Pancreas (tissue), 10 donors: ENCODE measurements at places on chromosomes 5 and 9.

- H3K4me1 ChIP-seq: no peaks in the 10 kb centered on the region
- H3K27me3 ChIP-seq: no peaks in the 10 kb centered on the region
- no peak overlapping the region for H3K27ac ChIP-seq
- no peak for DNase-seq
- no peak overlapping the region for H3K4me3 ChIP-seq
These were observed 44.0 kb downstream of the ECPAS start for GRCh38 chr9:111440226-111440625.

GRCh38 chr9:13113216-13113615 is 166.3 kb downstream of the MPDZ start:
- H3K4me3 ChIP-seq: no peak overlapping the region
- no peaks in the 10 kb centered on the region for H3K36me3 ChIP-seq
- H3K27ac ChIP-seq: no peak overlapping the region
- no peaks in the 10 kb centered on the region for H3K27me3 ChIP-seq

GRCh38 chr9:107883496-107884124 is 394.0 kb upstream of the KLF4 start:
- no peak overlapping the region for H3K4me3 ChIP-seq
- no peak overlapping the region for H3K27ac ChIP-seq
- no peak for DNase-seq
- no peaks in the 10 kb centered on the region for H3K36me3 ChIP-seq
- H3K4me1 ChIP-seq: no peaks in the 10 kb centered on the region

- no peaks in the 10 kb centered on the region for H3K36me3 ChIP-seq
- peak; percentile 55 for DNase-seq
- H3K4me1 ChIP-seq: no peaks in the 10 kb centered on the region
These were observed 483 bp downstream of the FBXL7 start for GRCh38 chr5:15500325-15501001.

- no peak overlapping the region for H3K27ac ChIP-seq
- DNase-seq: no peak
- no peaks in the 10 kb centered on the region for H3K27me3 ChIP-seq
- H3K4me1 ChIP-seq: no peaks in the 10 kb centered on the region
- H3K4me3 ChIP-seq: no peak overlapping the region
These were observed 149.1 kb downstream of the ATP10B start for GRCh38 chr5:160702934-160703333.

DNA sequence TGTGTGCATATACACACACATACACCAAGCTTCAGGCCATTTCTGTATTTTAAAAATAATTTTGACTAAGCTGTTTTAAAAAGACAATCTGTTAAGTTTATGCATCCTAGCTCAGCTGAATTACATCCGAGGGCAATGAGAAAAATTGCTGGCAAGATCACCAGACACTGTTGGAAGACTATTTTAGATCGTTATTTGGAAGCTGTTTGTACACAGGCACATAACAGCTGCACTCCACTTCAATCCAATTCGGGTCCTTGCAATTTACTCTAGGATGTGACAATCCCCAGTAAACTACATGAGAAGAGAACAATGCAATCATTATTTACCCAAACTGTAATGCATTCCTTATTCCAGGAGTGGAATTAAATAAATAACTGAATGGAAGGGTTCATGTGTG is 79.3 kb upstream of the RASA1 start:
- H3K36me3 ChIP-seq: no peaks in the 10 kb centered on the region
- no peak for DNase-seq
- no peak overlapping the region for H3K4me3 ChIP-seq
- no peaks in the 10 kb centered on the region for H3K27me3 ChIP-seq

- H3K27ac ChIP-seq: no peak overlapping the region
- no peaks in the 10 kb centered on the region for H3K27me3 ChIP-seq
- DNase-seq: no peak
- H3K4me1 ChIP-seq: no peaks in the 10 kb centered on the region
- H3K4me3 ChIP-seq: no peak overlapping the region
These were observed 49.6 kb upstream of the CCNG1 start for GRCh38 chr5:163387589-163388343.

DNA sequence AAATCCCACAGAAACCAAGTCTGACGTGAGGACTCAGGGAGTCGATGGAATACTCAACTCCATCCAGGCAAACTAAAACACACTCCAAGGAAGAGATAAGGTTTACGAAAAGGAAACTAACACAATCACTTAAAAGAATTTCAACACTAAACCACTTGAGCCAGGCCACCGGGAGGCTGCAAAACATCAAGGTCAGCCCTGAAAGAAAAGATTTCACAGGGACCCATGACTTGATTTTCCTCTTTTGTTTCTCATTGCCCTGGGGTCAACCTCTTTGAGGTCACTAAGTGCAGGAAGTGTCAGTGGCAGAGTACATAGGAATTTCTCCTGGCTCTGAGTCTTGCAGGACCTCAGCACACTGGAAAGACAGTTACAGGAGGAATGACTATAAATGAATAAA is 77.8 kb upstream of the TARS1 start:
- H3K27ac ChIP-seq: no peak overlapping the region
- no peaks in the 10 kb centered on the region for H3K27me3 ChIP-seq
- no peaks in the 10 kb centered on the region for H3K4me1 ChIP-seq
- no peak overlapping the region for H3K4me3 ChIP-seq

GRCh38 chr5:128464596-128464995 is 73.4 kb downstream of the FBN2 start:
- no peak overlapping the region for H3K27ac ChIP-seq
- H3K4me3 ChIP-seq: no peak overlapping the region
- H3K4me1 ChIP-seq: no peaks in the 10 kb centered on the region

- no peaks in the 10 kb centered on the region for H3K4me1 ChIP-seq
- no peak overlapping the region for H3K4me3 ChIP-seq
- no peak overlapping the region for H3K27ac ChIP-seq
- no peaks in the 10 kb centered on the region for H3K36me3 ChIP-seq
- DNase-seq: no peak
These were observed 203.6 kb upstream of the GRAMD2B start for GRCh38 chr5:126219616-126220015.

DNA sequence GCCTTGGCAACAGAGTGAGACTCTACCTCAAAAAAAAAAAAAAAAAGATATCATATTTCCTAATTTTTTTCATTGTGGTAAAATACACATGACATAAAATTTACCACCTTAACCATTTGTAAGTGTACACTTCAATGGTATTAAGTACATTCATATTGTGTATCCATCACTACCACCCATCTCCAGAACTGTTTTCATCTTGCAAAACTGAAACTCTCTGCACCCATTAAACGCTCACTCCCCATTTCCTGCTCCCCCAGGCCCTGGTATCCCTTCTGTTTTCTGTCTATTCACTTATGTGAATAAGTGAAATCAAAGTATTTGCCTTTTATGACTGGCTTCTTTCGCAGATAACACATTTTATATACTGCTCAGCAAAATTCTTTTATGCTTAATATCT is 12.8 kb downstream of the LRRC8A start:
- no peaks in the 10 kb centered on the region for H3K4me1 ChIP-seq
- H3K36me3 ChIP-seq: no peaks in the 10 kb centered on the region
- no peaks in the 10 kb centered on the region for H3K27me3 ChIP-seq
- no peak for DNase-seq

DNA sequence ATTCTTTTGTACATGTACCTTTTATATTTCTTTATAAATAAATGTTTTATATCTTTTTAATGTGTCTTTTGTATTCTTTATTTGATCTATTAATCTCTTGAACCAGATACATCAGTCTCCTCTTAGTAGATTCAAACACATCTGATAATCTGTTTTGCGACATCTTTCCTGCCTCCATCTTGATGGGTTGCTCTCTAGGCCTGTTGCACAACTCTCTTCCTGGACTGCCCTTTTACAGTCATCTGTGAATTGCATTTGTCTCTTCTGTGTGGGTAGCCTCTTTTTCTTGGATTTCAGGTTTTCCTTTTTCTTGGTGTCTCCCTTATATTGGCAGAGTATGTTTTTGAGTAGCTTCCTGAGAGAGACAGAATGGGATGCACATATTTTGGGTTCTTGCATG is 6.2 kb downstream of the ZFYVE16 start:
- H3K4me3 ChIP-seq: no peak overlapping the region
- no peak overlapping the region for H3K27ac ChIP-seq
- H3K36me3 ChIP-seq: no peaks in the 10 kb centered on the region
- no peaks in the 10 kb centered on the region for H3K27me3 ChIP-seq

- H3K27ac ChIP-seq: no peak overlapping the region
- H3K4me3 ChIP-seq: no peak overlapping the region
- no peak for DNase-seq
- no peaks in the 10 kb centered on the region for H3K36me3 ChIP-seq
- H3K27me3 ChIP-seq: no peaks in the 10 kb centered on the region
These were observed 206.2 kb downstream of the NR3C1 start for GRCh38 chr5:143197260-143197656.

GRCh38 chr5:31100781-31101310 is 92.6 kb upstream of the CDH6 start:
- no peak overlapping the region for H3K4me3 ChIP-seq
- H3K4me1 ChIP-seq: no peaks in the 10 kb centered on the region
- DNase-seq: no peak

DNA sequence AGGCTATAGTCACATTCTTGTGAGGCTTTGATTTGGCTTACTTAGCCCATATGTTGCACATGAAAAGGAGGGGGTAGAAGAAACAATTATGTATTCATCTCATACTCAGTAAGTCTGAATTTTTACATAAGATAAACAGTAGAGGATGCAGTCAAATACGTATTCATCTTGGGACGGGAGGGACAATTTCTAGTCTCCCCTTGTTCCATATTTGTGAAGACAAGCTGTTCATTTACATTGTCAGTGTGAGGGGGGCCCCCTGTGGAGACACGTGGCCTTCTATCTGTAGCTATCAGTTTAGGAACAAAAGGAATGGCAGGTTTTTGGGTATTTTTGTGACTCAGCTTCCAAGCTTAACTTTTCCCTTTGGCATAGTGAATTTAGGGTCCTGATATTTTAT is 49.2 kb upstream of the PPP1R2B start:
- H3K4me1 ChIP-seq: no peaks in the 10 kb centered on the region
- no peak overlapping the region for H3K4me3 ChIP-seq
- no peaks in the 10 kb centered on the region for H3K36me3 ChIP-seq
- no peak for DNase-seq
- H3K27ac ChIP-seq: no peak overlapping the region
- H3K27me3 ChIP-seq: no peaks in the 10 kb centered on the region

- H3K4me1 ChIP-seq: no peaks in the 10 kb centered on the region
- DNase-seq: peak; percentile 13
These were observed 90.3 kb downstream of the FBXO38 start for GRCh38 chr5:148474025-148474511.

DNA sequence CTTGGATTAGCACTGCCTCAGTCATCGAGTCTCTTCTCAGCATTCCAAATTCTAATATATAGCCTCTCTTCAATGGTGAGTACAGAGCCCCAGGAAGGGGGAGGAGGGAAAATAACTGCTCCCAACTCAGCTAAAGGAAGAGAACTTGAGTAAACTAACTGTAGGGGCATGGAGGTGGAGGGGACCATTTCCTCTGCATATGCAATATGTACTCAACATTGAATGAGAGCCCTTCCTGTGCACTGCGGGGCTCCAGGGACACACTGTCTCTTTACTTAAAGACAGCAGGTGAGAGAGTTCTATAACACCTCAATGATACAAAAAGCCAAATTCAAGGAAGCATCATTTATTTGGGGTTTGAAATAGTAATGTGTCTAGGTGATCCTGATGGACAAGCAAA is 75.1 kb downstream of the GNAQ start:
- H3K4me1 ChIP-seq: peaks cover 7% of the 10 kb centered on the region
- H3K27me3 ChIP-seq: no peaks in the 10 kb centered on the region
- no peaks in the 10 kb centered on the region for H3K36me3 ChIP-seq

DNA sequence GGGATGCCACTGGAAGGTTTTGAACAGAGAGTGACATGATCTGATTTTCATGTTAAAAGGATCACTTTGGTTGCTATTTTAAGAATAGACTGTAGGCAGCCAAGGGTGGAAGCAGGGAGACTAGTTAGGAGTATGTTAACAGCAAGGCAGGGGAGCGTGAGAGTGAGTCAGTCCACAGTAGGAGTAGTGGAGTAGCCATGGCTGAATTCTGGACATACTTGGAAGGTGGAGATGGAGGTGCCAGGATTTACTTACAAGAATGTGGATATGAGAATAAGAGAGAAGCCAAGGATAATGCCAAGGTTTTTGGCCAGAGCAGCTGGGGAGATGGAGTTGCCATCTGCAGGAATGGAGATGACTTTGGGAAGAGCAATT is 118.8 kb downstream of the GALNT10 start:
- H3K27me3 ChIP-seq: no peaks in the 10 kb centered on the region
- H3K4me3 ChIP-seq: no peak overlapping the region
- no peaks in the 10 kb centered on the region for H3K36me3 ChIP-seq
- H3K27ac ChIP-seq: no peak overlapping the region
- DNase-seq: no peak
- H3K4me1 ChIP-seq: no peaks in the 10 kb centered on the region

DNA sequence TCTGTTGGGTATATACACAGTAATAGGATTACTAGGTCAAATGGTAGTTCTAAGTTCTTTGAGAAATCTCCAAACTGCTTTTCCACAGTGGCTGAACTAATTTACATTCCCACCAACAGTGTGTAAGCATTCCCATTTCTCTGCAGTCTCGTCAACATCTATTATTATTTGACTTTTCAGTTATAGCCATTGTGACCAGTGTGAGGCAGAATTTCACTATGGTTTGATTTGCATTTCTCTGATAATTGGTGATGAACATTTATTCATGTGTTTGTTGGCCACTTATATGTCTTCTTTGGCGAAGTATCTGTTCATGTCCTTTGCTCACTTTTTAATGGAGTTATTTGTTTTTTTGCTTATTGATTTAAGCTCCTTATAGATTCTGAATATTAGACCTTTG is 596.2 kb upstream of the DAB2 start:
- H3K4me3 ChIP-seq: no peak overlapping the region
- H3K4me1 ChIP-seq: no peaks in the 10 kb centered on the region
- no peak for DNase-seq
- H3K27ac ChIP-seq: no peak overlapping the region

DNA sequence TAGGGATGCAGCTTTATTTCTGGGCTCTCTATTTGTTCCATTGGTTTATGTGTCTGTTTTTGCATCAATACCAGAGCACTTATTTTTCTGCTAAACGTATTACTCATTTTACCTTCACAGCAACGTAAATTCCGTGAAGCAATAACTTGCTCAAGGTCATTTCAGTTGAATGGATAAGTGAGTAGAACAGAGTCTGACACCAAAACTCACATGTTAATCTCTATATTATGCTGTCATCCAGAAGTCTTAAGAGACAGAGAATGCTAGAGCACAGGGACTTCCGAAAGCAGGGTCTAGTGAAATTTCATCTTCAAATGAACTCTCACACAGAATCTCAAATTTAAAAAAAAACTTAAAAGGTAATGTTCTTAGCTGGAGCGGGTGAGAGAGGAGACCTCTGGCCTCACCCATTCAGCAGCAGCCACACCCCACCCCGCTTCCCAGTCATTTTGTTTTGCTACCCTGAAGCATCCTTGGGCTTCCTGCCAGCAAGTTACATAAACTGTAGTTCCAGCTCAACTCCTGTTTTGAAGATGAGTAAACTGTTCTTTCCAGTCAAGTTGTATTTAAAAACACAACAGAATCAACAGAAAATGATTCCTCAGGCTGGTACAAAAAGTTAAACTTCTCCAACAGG is 69.3 kb downstream of the TRIM36 start:
- no peaks in the 10 kb centered on the region for H3K27me3 ChIP-seq
- no peak overlapping the region for H3K4me3 ChIP-seq
- H3K27ac ChIP-seq: no peak overlapping the region
- no peaks in the 10 kb centered on the region for H3K36me3 ChIP-seq
- DNase-seq: no peak

- H3K27me3 ChIP-seq: no peaks in the 10 kb centered on the region
- H3K4me3 ChIP-seq: no peak overlapping the region
- H3K27ac ChIP-seq: no peak overlapping the region
- no peaks in the 10 kb centered on the region for H3K36me3 ChIP-seq
These were observed 174.0 kb upstream of the IL12B start for GRCh38 chr5:159504106-159504856.

GRCh38 chr5:90985341-90985740 is 397.8 kb downstream of the ARRDC3 start:
- H3K4me3 ChIP-seq: no peak overlapping the region
- no peaks in the 10 kb centered on the region for H3K27me3 ChIP-seq
- DNase-seq: no peak
- no peak overlapping the region for H3K27ac ChIP-seq
